ENCODE measurements at places on chromosomes 12 and 14. TPM values are rescaled to one million over a fixed set of nuclear protein-coding genes. Genes with fewer than 3 reads are reported as not detected.
A peak's percentile ranks its signal among the peaks of the same experiment; 100 is the strongest.

DNA sequence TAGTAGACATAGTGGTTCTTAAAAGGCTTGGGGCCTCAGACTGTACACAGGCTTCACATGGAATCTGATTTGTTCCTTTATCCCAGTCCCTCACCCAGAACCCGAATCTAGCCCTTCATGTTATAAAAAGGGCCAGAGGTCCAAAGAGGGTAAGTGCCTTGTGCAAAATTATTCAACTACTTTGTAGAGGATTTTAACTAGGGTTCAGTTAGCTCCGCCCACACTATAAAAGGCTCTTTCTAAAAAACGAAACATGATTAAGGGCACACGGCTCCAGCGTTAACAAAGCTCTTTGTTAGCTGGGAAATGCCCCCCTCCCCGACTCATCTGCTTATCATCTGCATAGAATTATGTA lies 3.2 kb upstream of the SOCS2 start:
- H3K4me3 ChIP-seq: peak overlapping the region; percentile 85
- H3K27ac ChIP-seq: peak overlapping the region; percentile 81

DNA sequence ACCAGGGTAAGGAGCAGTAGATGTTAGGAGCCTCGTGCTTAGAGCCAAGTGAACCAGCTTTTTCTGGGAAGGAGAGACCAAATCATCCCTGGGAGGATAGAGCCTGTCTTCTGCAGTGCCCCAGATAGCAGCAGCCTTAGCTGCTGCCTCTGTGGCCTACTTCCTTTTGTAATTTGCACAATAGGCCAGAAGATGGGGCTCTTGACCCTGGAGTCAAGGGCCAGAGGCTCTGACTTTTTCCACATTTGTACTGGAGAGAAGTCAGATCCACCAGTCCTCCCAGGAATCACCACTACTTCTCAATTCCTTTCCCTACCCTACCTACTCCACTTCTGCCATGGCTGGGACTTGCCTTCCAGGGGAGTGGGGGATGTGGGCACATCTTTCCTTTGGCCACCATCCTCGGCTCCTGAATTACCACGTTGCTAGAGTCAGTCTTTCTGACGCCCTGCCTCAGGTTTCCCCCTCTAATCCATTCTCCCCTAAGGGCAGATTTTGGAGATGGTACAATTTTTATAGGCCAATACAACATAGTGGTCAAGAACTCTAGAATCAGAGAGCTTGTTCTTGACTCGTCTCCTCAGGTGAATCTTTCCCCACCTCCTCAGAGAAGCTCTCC lies 3.3 kb upstream of the SLC4A8 start:
- no peaks in the 10 kb centered on the region for H3K36me3 ChIP-seq
- peaks cover 6% of the 10 kb centered on the region for H3K27me3 ChIP-seq
- H3K27ac ChIP-seq: no peak overlapping the region
- no peak overlapping the region for H3K4me3 ChIP-seq

DNA sequence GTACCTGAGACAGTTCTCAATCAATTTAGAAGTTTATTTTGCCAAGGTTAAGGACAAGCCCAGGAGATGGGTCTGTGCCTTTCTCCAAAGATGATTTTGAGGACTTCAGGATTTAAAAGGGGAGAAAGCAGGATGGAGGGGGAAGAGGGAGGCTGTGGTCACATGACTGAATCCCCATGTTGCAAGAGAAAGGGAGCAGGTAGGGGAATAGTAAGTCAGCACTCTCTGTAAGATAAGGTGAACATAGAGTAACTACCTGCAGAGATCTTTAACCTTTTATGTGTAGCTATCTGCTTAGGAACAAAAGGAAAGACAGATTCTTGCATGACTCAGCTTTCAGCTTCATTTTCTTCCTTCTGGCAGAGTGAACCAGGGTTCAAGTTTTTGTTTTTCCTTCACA lies 25.9 kb downstream of the DGLUCY start:
- DNase-seq: no peak
- no peak overlapping the region for H3K4me3 ChIP-seq
- H3K27me3 ChIP-seq: no peaks in the 10 kb centered on the region
- H3K27ac ChIP-seq: peak overlapping the region; percentile 79
- peaks cover 56% of the 10 kb centered on the region for H3K36me3 ChIP-seq

DNA sequence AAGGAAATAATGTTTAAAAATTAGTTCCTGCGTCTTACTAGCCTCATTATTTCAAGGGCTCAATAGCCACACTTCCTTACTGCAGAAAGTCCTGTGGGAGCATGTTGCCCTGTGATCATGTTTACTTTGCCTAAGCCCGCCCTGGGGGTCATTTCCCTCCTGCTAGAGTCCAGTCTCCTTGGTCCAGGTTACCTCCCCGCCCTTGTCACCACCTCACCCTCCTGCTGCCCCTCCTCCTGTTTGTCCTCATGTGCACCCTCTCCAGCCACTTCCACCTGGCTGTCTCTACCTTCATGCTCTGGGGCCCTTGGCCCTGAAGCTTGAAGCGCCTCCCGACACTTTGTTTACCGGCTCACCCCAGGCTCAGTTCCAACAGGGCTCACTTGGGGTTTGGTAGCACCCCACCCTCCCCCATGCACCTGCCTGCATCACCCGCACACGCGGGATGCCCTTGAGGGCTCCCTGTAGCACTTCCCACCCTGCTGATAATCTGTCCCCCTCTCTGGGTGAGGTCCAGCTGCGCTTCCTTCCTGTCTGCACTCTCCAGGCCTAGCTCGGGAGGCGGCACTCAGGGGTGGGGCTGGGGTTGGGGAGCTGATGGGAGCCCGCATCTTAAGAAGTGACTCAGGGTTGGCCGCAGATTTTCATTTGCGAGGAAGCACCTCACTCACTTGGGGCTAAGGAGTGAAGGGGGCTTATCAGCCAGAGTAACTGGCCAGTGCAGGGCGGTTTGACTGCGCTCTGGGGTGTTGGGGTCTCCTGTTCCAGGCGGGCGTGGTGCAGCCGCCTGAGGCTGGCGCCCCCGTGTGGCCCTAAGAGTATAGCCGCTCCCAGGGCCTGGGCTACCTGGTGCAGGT lies 40.1 kb downstream of the SMIM41 start:
- peak; percentile 58 for DNase-seq
- peaks cover 41% of the 10 kb centered on the region for H3K4me1 ChIP-seq
- no peaks in the 10 kb centered on the region for H3K36me3 ChIP-seq
- peaks cover 19% of the 10 kb centered on the region for H3K27me3 ChIP-seq

- no peak for DNase-seq
- H3K4me1 ChIP-seq: no peaks in the 10 kb centered on the region
- H3K4me3 ChIP-seq: no peak overlapping the region
- H3K27ac ChIP-seq: no peak overlapping the region
- H3K36me3 ChIP-seq: no peaks in the 10 kb centered on the region
- H3K27me3 ChIP-seq: peaks cover 4% of the 10 kb centered on the region
These were observed 90.1 kb downstream of the STXBP6 start for GRCh38 chr14:24959791-24960331.

GRCh38 chr14:43981135-43981768 lies 525.8 kb downstream of the FSCB start:
- H3K27ac ChIP-seq: no peak overlapping the region
- H3K36me3 ChIP-seq: no peaks in the 10 kb centered on the region
- H3K4me1 ChIP-seq: no peaks in the 10 kb centered on the region
- no peak overlapping the region for H3K4me3 ChIP-seq
- DNase-seq: no peak
- H3K27me3 ChIP-seq: no peaks in the 10 kb centered on the region

GRCh38 chr12:80056845-80057244 lies 42.5 kb upstream of the OTOGL start:
- no peaks in the 10 kb centered on the region for H3K27me3 ChIP-seq
- H3K27ac ChIP-seq: no peak overlapping the region
- H3K4me1 ChIP-seq: no peaks in the 10 kb centered on the region
- H3K36me3 ChIP-seq: no peaks in the 10 kb centered on the region

DNA sequence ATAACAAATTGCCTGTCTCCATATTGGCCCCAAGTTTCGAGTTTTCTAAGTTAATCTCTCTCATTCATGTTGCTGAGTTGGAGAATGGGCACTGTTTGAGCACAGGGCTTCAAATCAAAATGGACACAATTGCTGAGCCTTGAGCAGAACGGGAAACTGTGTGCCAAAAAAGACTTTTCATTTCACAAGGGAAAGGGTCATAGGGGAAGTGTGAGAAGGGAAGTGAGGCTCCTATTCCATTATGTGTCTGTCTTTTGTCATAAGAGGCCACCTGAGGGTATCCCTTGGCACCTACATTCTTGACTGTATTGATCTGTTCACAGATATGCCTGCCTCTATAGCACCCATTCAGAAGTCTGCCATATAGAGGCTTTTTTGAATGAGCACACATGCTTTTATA lies 59.1 kb downstream of the TTLL5 start:
- H3K4me3 ChIP-seq: no peak overlapping the region
- peaks cover 20% of the 10 kb centered on the region for H3K4me1 ChIP-seq
- peaks cover 31% of the 10 kb centered on the region for H3K36me3 ChIP-seq

- no peaks in the 10 kb centered on the region for H3K36me3 ChIP-seq
- H3K4me3 ChIP-seq: no peak overlapping the region
- peak; percentile 25 for DNase-seq
These were observed 31.6 kb upstream of the RIN3 start for GRCh38 chr14:92481811-92482555.

- peaks cover 49% of the 10 kb centered on the region for H3K36me3 ChIP-seq
- no peaks in the 10 kb centered on the region for H3K27me3 ChIP-seq
- peak overlapping the region; percentile 90 for H3K27ac ChIP-seq
- H3K4me1 ChIP-seq: peaks cover 97% of the 10 kb centered on the region
- peak overlapping the region; percentile 66 for H3K4me3 ChIP-seq
These were observed 26.6 kb downstream of the PRKCH start for GRCh38 chr14:61347826-61348443.

DNA sequence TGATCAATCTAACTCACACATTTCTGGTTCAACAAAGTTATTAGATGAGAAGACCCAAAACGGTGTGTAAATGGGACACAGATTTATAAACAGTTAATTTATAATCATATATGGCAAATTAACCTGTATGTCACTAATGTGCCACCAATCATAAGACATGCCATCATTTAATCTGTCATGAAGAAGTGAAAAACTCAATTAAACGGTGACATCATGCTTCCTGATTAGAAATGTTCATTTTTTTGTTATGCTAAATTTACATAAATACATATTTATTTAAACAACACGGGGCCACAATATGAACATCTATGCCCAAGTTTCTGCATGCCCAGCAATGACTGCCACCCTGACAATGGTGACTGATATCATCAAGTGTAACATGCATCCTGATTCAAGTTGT lies 164.1 kb upstream of the EEA1 start:
- peaks cover 27% of the 10 kb centered on the region for H3K4me1 ChIP-seq
- peaks cover 2% of the 10 kb centered on the region for H3K36me3 ChIP-seq
- H3K27ac ChIP-seq: no peak overlapping the region
- no peaks in the 10 kb centered on the region for H3K27me3 ChIP-seq

DNA sequence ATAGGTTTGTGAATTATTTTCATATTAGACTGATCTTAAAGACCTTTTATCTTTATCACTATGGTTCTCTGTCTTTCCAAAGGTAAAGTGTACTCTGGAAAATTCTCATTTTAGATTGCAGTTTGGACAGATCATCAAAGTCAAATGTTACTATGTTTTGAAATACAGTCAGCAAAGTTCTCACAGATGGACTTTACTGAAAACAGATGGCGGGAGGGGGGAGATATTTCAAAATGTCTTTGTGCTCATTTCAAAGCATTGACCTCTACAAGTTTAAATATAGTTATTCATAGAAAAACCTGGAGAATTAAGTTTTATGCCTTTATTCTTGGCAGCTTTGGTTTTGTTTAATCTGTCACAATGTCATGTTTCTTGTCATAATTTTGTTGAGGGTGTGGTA lies 51.8 kb upstream of the LRTM2 start:
- no peak overlapping the region for H3K4me3 ChIP-seq
- H3K36me3 ChIP-seq: peaks cover 10% of the 10 kb centered on the region
- no peak for DNase-seq

- DNase-seq: peak; percentile 94
- peak within 1 kb of the TSS; percentile 99 for H3K27ac ChIP-seq
- H3K4me3 ChIP-seq: peak within 1 kb of the TSS; percentile 98
- peaks cover 39% of the 10 kb centered on the region for H3K36me3 ChIP-seq
- peaks cover 51% of the 10 kb centered on the region for H3K4me1 ChIP-seq
These were observed at the start of gene CNOT2 for GRCh38 chr12:70242695-70243509. Gene CNOT2, plus strand, starts transcription at chr12:70243433. Its CDS starts 34,794 bp downstream, at chr12:70278227.

DNA sequence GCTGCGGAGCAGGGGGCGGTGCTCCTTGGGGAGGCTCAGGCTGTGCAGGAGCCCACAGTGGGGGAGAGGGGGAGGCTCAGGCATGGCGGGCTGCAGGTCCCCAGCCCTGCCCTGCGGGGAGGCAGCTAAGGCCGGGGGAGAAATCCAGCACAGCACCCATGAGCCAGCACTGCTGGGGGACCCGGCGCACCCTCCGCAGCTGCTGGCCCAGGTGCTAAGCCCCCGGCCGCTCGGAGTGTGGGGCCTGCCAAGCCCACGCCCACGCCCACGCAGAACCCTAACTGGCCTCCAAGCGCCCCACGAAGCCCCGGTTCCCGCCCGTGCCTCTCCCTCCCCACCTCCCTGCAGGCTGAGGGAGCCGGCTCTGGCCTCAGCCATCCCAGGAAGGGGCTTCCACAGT lies 145.6 kb upstream of the SEL1L start:
- no peaks in the 10 kb centered on the region for H3K36me3 ChIP-seq
- H3K27ac ChIP-seq: no peak overlapping the region
- H3K4me1 ChIP-seq: no peaks in the 10 kb centered on the region
- peaks cover 6% of the 10 kb centered on the region for H3K27me3 ChIP-seq
- no peak for DNase-seq

- DNase-seq: no peak
- peaks cover 41% of the 10 kb centered on the region for H3K4me1 ChIP-seq
- H3K27ac ChIP-seq: peak overlapping the region; percentile 52
These were observed 320 bp upstream of the PRPF39 start for GRCh38 chr14:45083617-45083975.

GRCh38 chr14:99879401-99880295 lies 86.4 kb downstream of the EML1 start:
- peaks cover 43% of the 10 kb centered on the region for H3K27me3 ChIP-seq
- no peaks in the 10 kb centered on the region for H3K36me3 ChIP-seq
- DNase-seq: no peak
- no peak overlapping the region for H3K27ac ChIP-seq

DNA sequence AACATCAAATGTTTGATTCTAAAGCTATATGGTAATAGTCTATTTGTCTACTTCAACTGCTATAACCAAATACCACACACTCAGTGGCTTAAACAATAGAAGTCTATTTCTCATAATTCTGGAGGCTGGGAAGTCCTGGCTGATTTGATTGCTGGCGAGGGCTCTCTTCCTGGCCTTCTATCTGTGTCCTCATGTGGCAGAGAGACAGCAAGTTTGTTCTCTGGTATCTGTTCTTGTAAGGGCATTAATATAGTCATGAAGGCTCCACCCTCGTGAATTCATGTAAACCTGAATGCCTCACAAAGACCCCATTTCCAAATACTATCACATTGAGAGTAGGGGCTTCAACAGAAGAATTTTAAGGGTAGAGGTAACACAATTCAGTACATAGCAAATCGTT lies 34.1 kb downstream of the TRMT5 start:
- H3K4me1 ChIP-seq: peaks cover 10% of the 10 kb centered on the region
- H3K27me3 ChIP-seq: no peaks in the 10 kb centered on the region
- peaks cover 24% of the 10 kb centered on the region for H3K36me3 ChIP-seq
- H3K4me3 ChIP-seq: no peak overlapping the region
- no peak for DNase-seq
- no peak overlapping the region for H3K27ac ChIP-seq

GRCh38 chr14:21263284-21264024 lies 5.8 kb downstream of the HNRNPC start:
- H3K4me3 ChIP-seq: peak overlapping the region; percentile 98
- H3K36me3 ChIP-seq: peaks cover 84% of the 10 kb centered on the region
- no peaks in the 10 kb centered on the region for H3K27me3 ChIP-seq
- H3K27ac ChIP-seq: peak overlapping the region; percentile 100

RAD9B gene
- total RNA-seq: 2.2 TPM

PTHLH gene
- not detected for total RNA-seq

RPS6KA5 gene
- 48.1 TPM for total RNA-seq

MANSC1 gene
- total RNA-seq: not detected
